ENCODE measurements at places on chromosomes 5 and 9.
A peak's percentile ranks its signal among the peaks of the same experiment; 100 is the strongest.

DNA sequence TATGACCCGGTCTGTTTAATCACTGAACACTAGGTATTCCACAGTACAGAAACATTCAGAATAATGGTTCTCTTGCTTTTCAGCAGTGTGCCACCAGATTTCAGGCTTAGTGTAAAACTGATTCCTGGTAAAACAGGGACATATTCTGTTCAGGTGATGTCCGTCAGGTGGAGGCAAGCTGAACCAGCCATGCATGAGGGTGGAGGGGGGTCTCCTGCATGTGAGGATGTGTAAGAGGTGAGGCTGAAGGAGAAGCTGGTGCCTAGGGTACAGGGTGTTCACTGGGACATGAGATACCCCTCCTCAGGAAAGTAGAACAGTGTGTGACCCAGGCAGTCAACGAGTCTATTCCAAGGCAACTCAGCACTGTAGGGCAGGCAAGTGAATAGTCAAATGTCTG, 563.9 kb downstream of the BNC2 start:
- DNase-seq: no peak

- no peak for DNase-seq
Measured at GRCh38 chr5:95241-95980, 3.4 kb downstream of the PLEKHG4B start.

- no peak for DNase-seq
Measured at GRCh38 chr9:134537951-134538641, 103.5 kb upstream of the COL5A1 start.

GRCh38 chr5:151775025-151775606, 3.4 kb downstream of the G3BP1 start:
- no peak for DNase-seq

DNA sequence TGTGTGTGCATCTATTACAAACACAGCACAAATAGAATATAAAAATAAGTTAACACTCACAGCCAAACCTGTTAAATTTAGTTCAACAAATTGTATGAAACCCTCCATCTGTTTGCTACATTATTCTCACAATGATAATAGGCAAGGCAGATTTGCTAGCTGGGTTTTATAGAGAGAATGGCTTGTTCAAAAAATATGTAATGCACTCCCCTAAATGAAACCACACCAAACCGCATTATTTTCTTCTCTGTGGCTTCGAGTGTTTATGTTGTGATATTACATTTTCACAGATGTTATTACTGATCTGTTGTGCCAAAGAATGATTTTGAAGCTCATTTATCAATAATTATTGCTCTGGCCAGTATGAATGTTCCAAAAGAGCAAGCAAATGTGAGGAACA, 92.9 kb downstream of the SPATA31D1 start:
- no peak for DNase-seq

DNA sequence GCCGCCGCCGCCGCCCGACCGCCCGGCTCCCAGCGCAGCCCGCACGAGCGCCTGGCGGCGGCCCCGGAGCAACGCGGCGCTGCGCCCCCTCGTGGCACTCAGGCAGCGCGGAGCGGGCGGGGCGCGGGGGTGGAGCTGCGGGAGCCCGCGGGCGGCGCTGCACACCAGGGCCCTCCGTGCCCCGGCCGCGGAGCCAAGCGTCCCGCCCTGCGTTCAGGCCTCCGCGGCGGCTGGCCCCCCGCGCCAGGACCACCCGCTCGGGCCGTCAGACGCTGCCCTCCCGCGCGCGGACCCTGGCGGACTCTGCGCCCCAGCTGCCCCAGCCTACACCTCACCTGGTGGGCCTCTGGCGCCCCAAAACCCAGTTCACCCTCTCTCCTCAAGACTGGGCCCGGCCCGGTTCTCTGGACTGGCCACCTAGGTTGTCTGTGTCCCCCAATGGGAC, at the start of gene RASGEF1C:
Gene RASGEF1C, minus strand, starts transcription at position 75 of the 445 bp plus-strand sequence. CDS start 71,159 bp downstream, outside the sequence.
- no peak for DNase-seq

DNA sequence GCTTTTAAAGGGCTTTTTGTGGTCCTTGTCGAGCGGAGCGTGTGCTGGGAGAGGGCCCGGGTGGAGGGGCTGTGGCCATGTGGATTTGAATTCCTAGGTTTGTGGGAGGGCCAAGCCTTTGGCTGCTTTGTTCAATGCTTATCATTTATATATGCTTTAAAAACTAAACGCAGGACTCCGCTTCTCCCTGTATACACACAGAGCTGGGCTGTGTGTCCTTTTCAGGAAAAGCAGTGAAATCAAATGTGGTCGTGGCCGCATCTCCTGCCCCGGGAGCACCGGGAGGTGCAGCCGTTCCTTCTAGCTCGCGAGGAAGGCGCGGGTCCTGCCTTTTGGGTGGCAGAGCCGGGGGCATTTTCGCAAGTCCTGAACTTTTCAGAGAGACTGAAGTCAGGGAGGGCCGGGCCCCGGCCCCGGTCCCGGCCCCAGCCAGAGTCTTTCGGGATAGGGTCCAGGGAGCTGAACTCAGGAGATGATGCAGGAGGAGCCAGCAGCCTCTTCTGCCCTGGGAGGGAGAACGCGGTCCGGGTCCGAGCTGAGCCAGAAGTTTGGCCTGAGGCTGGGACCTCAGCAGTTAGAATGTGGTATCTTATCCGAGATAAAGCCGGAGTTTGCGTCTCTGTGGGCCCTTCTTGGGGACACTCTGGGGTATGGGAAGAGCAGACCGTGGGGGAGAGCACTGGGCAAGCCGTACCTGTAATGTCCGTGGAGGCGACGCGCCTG, 158.8 kb downstream of the C9orf152 start:
- DNase-seq: peak; percentile 9

GRCh38 chr9:132239518-132239917, 77.7 kb downstream of the NTNG2 start:
- DNase-seq: no peak

DNA sequence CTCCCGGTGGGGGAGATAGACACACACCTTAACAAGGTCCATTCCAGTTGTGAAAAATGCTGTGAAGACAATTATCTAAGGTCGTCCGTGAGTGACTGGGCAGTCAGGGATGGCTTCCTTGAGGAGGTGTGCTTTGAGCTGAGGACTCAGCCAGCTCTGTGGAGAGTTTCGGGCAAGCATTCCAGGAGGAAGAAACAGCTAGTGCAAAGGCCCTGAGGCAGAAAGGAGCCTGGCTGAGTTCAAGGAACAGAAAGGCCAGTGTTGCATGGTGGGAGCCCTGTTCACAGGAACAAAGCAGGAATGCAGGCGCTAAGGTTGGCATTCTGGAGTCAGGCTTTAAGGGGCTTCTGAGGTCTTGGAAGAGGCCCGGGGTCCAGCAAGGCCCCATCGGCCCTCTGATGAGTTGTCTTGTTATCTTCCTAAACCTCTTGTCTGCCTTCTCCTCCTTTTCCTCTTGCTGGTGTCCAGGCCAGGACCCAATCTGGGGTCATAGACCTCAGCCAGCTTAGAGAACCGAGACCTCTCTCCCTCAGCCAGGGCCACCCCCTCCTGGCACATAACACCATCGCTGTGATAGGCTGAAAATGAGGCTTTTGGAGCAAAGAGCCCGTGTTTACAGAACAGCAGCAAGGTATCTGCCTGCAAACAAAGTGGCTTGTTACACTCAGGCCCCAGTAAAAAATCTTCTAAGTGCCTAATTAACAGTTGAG, 270.2 kb upstream of the MVB12B start:
- no peak for DNase-seq

DNA sequence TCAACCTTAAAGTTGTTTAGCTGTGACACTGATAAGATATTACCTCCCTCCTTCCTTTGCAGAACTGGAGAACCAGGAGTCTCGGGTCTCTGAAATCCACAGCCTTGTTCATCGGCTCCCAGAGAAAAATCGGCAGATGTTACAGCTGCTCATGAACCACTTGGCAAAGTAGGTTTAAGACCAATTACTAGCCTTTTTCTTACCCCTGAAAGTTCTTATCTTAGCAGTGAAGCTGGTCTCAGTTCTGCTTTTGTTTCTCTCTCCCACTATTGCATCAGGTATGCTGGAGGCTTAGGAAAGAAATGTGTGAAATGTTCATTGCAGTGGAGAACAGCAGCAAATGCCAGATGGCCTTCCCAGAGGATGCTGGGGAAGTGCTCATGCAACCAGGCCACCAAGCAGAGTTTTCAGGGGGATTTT, 287.4 kb downstream of the ARHGAP26 start:
- DNase-seq: no peak

- no peak for DNase-seq
Measured at GRCh38 chr5:168843277-168844015, 264.3 kb upstream of the PANK3 start.

- DNase-seq: no peak
Measured at GRCh38 chr9:3742586-3742985, 216.8 kb upstream of the RFX3 start.

GRCh38 chr9:86795823-86796553, 151.3 kb downstream of the GAS1 start:
- no peak for DNase-seq

- DNase-seq: peak; percentile 18
Measured at GRCh38 chr9:117247266-117247665, 167.6 kb downstream of the ASTN2 start.

DNA sequence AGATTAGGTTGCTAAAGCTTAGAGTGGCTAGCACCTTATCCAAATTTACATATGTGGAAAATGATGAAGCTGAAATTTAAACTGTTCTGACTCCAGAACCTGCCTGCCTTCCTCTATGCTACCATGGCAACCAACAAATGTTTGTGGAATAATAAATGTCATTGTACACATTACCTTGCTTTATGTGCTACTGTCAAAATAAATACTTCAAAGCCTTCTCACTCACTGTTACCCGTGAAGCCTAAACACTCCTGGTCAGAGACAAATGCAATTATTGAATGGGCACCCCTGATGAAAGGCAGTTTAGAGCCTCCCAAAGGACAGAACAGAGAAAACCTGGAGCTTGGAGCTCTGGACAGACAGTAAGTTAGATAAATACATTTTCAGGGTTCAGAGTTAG, 158.6 kb downstream of the FAM114A2 start:
- no peak for DNase-seq

DNA sequence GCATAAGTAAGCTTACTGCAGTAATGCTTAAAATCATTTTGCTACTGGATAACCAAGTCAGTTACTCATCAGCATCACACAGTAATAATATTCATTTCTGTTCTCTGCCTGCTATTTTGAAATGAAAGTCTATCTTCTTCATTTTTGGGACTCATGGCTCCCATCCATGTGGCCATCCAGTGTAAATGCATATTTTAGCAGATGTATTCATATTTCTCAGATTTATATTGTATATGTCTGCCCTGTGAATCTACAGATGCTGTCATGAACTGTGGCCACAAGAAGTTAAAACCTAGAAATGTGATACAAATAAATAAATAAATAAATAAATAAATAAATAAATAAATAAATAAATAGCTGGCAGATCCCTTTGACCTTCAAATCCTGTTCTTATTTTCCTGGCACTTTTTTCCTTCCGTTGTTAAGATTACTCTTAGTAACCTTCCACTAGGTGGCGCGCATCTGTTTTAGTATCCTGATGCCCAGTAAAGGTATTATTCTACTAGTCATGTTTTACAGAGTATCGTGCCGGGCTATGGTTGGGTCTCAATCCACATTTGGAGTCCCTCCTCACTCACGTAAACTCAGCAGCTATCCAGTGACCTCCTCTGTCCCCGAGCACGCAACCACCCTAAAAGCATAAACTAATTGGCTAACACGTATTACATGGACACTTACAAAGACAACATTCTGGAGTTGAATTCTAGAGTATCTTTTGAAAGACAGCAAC, 79.2 kb upstream of the IL7R start:
- DNase-seq: peak; percentile 59

GRCh38 chr5:145237843-145238242, 597.3 kb downstream of the PRELID2 start:
- peak; percentile 20 for DNase-seq

DNA sequence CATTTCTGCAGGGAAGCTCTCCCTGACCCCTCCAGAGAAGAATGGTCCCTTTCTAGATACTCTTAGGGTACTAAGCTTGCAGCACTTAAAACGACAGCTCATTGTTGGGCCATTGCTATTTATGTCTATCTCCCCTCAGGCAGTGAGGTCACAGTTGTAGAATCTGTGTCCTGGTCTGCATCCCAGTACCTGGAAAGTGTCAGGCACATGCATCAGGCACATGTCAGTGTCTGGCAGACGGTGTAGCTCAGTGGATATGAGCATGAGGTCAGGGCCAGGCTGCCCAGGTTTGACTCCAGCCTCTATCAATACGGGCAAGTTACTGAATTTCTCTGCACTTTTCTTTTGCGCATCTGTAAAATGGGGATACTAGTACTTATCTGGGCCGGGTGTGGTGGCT, 22.2 kb upstream of the EEIG1 start:
- no peak for DNase-seq

DNA sequence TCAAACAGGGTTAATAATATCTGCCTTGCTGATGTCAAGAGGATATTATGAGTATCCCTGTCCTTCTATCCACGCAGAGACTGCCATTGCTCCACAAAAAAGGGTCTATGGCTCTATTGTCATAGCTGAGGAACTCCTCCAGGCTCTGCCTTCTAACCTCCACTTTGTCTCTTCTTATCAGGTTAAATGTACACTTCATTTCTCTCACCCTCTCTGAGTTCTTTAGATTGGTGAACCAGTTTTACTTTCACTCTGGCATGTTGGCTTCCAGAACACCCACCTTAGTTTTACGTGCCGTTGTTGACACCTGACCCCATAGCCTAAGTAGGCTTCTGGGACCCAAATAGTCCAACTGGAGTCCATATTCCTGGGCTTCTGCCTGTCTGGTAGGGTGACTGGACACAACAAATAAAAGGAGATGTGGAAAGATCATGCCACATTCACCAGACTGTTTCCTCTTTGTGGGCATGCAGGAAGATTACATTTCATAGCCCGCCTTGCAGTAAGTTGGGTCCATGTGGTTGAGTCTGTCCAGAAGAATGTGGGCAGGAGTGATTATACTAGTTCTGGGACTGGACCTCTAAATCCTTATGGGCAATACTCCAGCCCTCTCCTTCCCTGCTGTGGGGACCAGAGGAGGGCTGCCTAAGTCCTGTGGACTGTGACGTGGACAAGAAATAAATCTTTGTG, 350.4 kb upstream of the CLINT1 start:
- DNase-seq: no peak

GRCh38 chr5:154470137-154470536, 7.9 kb downstream of the HAND1 start:
- no peak for DNase-seq

DNA sequence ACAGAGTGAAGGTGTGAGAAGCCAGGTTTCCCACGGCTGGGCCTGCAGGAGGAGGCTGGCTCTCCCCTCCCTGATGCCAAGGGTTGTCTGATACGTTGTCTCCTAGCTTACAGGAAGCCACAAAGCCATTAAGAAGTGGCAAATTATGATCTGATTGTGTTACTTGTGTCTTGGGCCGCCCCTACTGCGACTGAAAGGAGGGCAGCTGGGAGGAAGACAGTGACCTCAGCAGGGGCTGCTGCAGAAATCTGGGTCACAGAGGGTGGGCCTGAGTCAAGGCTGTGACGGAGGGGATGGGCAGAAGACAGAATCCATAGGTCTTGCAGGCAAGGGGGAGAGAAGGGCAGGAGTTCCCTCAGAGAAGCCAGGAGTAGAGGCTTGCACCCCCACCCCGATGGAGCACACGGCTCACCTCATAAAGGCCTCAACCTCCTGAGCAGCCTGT, 145.0 kb downstream of the FSTL4 start:
- DNase-seq: no peak

GRCh38 chr5:64811050-64811640, 42.4 kb downstream of the CWC27 start:
- peak; percentile 40 for DNase-seq
